ENCODE measurements at places on chromosomes 5 and 9.

GRCh38 chr5:39422728-39423285 lies 2.0 kb downstream of the DAB2 start:
- DNase-seq: no peak

- no peak for DNase-seq
Measured at GRCh38 chr5:6686915-6687409, 26.3 kb upstream of the TENT4A start.

DNA sequence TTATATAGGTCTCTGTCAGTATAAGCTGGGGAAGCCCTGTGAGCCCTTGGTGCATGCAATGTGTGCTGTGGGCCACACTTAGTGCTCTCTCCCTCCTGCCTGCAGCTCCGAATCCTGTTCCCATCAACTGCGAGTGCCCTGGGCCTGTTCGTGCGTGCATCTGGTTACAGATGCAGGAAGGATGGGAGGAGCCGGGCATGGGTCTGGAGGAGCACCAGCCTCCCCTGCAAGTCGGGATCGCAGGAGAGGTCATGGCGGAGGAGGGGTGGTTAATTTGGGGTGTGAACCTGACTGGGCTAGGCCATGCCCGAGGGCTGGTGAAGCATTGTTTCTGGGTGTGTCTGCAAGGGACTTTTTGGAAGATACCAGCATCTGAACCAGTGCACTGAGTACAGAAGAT lies 274.6 kb upstream of the IRX4 start:
- no peak for DNase-seq

- no peak for DNase-seq
Measured at GRCh38 chr9:18240213-18240612, 233.7 kb upstream of the ADAMTSL1 start.

- DNase-seq: no peak
Measured at GRCh38 chr9:107932046-107932445, 442.5 kb upstream of the KLF4 start.

- DNase-seq: no peak
Measured at GRCh38 chr9:16236882-16237281, 633.6 kb downstream of the BNC2 start.

GRCh38 chr5:78927657-78928282 lies 57.3 kb downstream of the ARSB start:
- DNase-seq: no peak

- DNase-seq: no peak
Measured at GRCh38 chr5:106974272-106974671, 696.5 kb downstream of the EFNA5 start.

- no peak for DNase-seq
Measured at GRCh38 chr5:24712047-24712446, 67.3 kb upstream of the CDH10 start.

GRCh38 chr5:148011398-148012137 lies 52.2 kb upstream of the SPINK5 start:
- no peak for DNase-seq

GRCh38 chr9:95627802-95628201 lies 111.0 kb upstream of the PTCH1 start:
- DNase-seq: no peak

GRCh38 chr5:142046191-142046590 lies 33.4 kb upstream of the GNPDA1 start:
- no peak for DNase-seq
